ENCODE measurements at places on chromosomes 1 and 21.

GRCh38 chr1:246969621-246970020 is 37.9 kb upstream of the AHCTF1 start:
- no peaks in the 10 kb centered on the region for H3K27me3 ChIP-seq
- no peak for DNase-seq
- H3K36me3 ChIP-seq, result no peaks in the 10 kb centered on the region
- no peaks in the 10 kb centered on the region for H3K4me1 ChIP-seq

DNA sequence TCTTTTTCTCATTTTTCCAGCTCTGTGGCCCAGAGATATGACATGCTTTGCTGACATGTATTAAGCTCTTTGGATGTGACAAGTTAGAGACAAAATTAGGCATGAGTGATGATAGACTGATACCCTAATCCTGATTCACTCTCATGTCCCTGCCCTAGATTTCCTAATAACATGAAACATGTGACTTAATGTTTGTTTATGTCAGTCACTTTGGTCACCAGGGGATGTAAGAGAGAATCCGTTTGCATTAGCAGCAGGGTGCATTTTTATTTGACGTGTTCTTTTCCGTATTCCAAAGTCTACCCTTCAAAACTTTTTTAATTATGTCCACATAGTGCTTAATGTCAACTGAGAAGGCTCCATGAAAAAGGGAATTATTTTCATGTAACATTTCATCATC is 192.4 kb downstream of the HMCN1 start:
- H3K27ac ChIP-seq, result peak overlapping the region; percentile 20
- no peak overlapping the region for H3K4me3 ChIP-seq
- no peaks in the 10 kb centered on the region for H3K27me3 ChIP-seq
- peaks cover 12% of the 10 kb centered on the region for H3K4me1 ChIP-seq
- H3K36me3 ChIP-seq, result no peaks in the 10 kb centered on the region
- no peak for DNase-seq

DNA sequence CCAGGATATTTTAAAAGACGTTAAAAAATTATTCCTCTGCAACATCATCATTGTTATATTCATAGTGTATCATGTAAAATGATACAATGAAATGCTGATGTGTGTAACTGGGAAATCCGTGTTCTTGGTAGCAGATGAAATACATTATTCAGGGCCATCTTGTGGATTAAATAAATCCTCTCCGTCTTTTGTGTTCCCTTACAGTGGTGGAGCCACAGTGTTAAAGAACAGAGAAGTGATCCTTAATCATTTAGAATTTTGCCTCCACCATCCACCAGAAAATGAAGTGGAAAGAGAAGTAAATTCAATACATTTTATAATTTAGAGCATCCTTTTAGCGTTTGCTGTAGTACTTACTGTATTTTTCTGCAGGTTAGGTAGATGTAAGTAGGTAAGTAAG is 1.3 kb downstream of the DYRK3 start:
- H3K36me3 ChIP-seq, result no peaks in the 10 kb centered on the region
- H3K27ac ChIP-seq, result peak overlapping the region; percentile 39
- DNase-seq, result no peak
- peak overlapping the region; percentile 88 for H3K4me3 ChIP-seq
- no peaks in the 10 kb centered on the region for H3K27me3 ChIP-seq
- H3K4me1 ChIP-seq, result peaks cover 20% of the 10 kb centered on the region

DNA sequence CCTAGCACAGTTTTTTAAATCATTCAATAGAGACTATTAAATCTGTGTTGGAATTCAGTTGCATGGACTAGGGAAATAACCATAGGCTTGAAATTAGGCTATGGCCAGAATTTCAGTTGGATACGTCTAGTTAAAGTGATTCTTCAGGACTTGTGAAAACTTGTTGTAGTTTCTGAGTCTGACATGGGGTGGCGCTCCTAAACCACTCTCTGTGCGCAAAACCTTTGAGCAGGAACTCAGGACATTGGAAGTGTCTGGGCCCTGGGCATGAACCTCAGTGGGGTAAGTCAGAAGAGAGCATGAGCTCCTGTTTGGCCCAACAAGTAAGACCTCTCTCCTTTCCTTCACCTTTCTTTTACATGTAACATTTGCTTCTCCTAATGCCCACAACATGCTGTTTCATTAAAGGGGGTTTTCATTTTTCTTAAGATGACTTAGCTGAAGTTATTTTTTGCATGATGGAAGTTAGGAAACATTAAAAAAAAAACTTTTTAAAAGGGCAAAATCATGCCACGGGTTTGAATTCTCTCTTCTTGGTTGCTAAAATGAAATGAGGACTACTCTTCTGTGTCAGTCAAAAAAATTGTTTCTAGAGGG is 17.1 kb upstream of the CCDC190 start:
- H3K36me3 ChIP-seq, result no peaks in the 10 kb centered on the region
- no peak overlapping the region for H3K27ac ChIP-seq
- H3K4me1 ChIP-seq, result peaks cover 3% of the 10 kb centered on the region
- DNase-seq, result peak; percentile 14
- H3K4me3 ChIP-seq, result no peak overlapping the region

GRCh38 chr21:15293240-15293639 is 228.4 kb upstream of the NRIP1 start:
- no peak overlapping the region for H3K27ac ChIP-seq
- DNase-seq, result no peak

DNA sequence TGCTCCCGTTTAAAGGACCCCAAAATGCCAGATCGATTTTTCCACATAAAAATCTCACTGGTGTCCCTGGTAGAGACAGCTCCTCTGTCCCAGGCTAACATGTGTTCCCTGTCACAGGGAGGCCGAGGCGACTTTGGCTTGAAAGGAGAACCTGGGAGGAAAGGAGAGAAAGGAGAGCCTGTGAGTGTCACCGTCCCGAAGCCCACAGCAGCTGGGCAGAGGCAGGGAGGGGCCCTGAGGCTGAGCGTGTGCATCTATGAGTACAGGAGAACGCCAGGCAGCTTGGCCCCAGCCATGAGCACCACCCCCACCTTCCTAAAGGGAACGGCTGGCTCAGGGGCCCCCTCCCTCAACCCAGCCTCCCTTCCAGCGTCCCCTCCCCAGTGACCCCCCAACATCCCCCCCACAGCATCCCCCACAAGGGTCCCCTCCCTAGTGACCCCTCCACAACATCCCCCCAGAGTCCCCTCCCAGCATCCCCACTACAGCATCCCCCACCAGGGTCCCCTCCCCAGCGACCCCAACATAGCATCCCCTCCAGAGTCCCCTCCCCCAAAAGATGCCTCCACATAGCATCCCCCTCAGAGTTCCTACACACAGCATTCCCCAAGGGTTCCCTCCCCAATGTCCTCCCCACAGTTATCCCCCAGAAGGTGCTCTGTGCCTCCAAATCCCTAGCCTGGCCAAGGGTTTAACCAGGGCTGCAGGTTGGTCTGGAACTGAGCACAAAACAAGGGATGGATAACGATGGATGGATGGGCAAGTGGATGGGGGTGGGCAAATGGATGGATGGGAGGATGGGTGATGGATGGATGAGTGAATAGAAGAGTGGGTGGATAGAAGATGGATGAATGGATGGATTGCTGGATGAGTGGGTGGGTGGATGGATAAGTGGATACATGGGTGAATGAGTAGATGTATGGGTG is 25.1 kb downstream of the COL6A2 start:
- H3K4me1 ChIP-seq, result no peaks in the 10 kb centered on the region
- no peak overlapping the region for H3K4me3 ChIP-seq
- H3K27ac ChIP-seq, result no peak overlapping the region
- no peak for DNase-seq

All from thoracic aorta (tissue), 2 donors.